Activated CD4-positive, alpha-beta T cell treated with anti-CD3 and anti-CD28 coated beads, Interleukin-2, Interleukin-6, amounts not matched to agents 100 ng/mL and 50 ng/mL, durations not matched to agents 16 hours and 8 hours (primary cell): ENCODE measurements at places on chromosomes 13 and 19.

- DNase-seq: no peak
Measured at GRCh38 chr19:5579286-5579685, 11.5 kb upstream of the TINCR start.

GRCh38 chr19:4742723-4743646 is 19.3 kb upstream of the DPP9 start:
- no peak for DNase-seq

GRCh38 chr19:7500811-7501450 is 12.1 kb upstream of the PEX11G start:
- DNase-seq: peak; percentile 75

DNA sequence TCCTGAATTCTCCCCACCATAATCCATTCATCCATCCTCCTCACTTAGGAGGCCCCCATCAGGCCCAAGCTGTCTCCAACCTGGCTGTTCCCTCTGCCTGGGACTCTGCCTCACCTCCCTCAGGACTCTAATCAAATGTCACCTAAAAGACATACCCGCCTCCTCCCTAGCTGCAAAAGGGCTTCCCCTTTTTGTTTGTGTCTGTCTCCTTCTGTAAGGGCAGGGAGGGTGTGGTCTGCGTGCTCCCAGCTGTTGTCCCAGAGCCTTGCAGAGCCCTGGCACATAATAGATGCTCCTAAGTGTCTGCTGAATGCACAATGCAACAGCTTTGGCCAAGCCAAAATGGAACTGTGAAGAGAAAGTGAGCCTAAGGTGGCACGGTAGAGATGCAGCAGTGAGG is 4.4 kb downstream of the TRIR start:
- no peak for DNase-seq

DNA sequence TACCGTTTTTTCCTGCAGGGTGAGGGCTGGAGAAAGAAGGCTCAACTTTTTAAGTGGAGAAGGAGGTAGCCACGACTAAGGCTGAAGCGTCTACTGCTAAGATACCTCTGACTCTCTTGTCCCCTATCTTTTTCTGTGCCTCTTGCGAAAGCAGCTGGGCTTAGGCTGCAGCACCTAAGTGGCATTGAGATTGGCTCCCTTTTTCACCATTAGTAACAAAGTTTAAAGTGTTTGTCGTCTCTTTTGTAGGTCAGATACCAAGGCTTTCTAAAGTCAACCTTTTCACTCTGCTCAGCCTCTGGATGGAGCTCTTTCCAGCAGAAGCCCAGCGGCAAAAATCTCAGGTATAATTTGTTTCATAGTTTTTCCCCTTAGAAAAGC is 887 bp downstream of the CDADC1 start:
- DNase-seq: no peak

GRCh38 chr13:73334445-73334844 is 275.6 kb downstream of the KLF5 start:
- no peak for DNase-seq

DNA sequence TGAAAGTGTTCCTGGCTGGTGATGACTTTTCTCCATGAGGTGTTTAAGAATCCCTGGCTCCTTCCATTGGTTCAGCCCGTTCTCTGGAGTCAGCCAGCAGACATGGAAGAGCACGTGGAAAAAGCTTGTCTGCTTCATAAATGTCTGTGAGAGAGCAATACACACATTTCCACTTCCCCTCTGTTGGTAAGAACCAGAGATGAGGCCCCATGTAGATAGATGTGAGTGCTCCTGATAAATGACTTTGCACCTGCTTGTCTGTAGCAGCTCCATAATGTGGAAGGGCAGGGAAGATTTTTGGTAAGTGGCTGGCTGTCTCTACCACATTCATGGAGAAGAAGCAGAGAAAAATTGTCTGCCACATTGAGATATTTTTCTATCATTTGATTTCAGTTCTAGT is 325.8 kb downstream of the LMO7 start:
- no peak for DNase-seq

GRCh38 chr13:84439108-84439507 is 556.8 kb upstream of the SLITRK1 start:
- no peak for DNase-seq

DNA sequence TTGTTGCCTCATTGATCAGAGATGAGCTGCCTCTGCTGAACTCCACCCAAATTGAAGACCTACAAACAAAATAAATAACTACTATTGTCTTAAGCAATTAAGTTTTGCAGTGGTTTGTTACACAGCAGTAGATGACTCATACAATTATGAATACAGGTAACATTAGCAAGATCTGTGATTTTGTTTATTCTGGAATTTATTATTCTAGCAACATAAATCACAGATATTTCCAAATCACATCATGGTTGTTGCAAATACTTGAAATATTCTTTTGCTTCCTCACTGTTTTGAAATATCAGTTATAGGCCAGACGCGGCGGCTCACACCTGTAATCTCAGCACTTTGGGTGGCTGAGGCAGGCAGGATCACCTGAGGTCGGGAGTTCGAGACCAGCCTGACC is 13.1 kb upstream of the LMTK3 start:
- no peak for DNase-seq

GRCh38 chr13:24925318-24926231 is 161.6 kb downstream of the RNF17 start:
- no peak for DNase-seq

DNA sequence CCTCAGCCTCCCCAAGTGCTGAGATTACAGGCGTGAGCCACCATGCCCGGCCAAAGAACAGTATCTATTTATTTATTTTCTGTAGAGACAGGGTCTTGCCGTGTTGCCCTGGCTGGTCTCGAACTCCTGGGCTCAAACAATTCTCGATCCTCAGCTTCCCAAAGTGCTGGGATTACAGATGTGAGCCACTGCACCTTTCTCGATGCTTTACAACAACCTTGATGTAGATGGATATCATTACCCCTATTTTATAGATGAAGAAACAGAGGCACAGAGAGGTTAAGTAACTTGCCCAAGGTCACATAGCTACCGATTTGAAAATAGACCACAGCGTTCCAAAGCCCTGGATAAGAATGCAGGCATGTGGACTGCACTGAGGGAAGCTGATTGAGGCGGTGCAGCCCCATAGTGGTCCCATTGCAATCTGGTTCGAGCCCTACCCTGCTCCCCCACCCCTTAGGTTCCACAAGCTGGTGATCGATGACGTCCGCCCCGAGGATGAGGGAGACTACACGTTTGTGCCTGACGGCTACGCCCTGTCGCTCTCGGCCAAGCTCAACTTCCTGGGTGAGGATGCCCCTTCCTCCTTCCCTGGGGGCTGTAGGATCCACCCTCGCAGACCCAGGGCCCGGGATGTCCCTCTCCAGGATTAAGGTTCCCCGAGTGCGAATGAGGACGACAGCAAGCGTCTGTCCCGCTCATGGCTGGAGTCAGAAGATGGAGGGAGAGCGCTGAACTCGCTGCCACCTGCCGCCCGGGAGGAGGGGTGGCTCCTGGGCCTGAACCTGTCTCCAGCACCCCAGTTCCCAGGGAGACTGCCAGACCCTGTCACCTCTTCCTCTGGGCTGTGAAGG is 17.9 kb downstream of the MYBPC2 start:
- DNase-seq: no peak

GRCh38 chr13:33728271-33729037 is 89.5 kb upstream of the RFC3 start:
- peak; percentile 26 for DNase-seq

DNA sequence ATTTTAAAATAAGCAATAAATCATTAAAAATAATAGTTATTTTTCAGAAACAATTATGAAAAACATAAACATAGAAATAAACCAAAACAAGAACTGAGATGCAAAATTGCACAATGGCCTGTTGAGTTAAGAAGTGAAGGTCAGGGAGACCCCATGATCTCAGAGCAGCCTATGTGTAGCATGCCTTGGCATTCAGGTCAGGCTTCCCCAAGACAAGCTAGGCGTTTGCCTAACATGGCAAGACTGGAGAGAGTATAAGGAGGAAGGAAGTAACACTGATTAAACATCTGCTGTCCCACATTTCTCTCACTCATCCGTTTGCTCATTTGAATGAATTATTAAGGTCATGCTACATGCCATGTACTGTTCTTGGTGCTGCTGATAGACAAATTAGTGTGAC is 291.8 kb downstream of the TSHZ3 start:
- DNase-seq: no peak

DNA sequence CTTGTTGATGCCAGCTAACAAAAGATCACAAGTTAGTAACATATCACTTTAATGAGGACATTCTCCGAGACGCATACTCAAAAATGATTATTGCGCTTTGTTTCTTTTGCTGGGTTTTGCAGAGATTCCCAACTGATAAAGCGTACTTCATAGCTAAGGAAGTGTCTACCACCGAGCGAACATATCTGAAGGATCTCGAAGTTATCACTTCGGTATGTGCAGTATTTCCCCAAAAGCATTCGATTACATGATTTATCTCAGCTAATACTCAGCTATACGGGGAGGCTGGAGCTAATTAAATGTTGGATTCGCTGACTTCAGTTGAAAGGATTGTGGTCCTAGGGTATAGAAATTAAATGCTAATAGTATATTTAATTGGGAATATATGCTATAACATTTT is 166.3 kb downstream of the STK24 start:
- no peak for DNase-seq

- no peak for DNase-seq
Measured at GRCh38 chr13:106176117-106176516, 359.3 kb downstream of the EFNB2 start.

DNA sequence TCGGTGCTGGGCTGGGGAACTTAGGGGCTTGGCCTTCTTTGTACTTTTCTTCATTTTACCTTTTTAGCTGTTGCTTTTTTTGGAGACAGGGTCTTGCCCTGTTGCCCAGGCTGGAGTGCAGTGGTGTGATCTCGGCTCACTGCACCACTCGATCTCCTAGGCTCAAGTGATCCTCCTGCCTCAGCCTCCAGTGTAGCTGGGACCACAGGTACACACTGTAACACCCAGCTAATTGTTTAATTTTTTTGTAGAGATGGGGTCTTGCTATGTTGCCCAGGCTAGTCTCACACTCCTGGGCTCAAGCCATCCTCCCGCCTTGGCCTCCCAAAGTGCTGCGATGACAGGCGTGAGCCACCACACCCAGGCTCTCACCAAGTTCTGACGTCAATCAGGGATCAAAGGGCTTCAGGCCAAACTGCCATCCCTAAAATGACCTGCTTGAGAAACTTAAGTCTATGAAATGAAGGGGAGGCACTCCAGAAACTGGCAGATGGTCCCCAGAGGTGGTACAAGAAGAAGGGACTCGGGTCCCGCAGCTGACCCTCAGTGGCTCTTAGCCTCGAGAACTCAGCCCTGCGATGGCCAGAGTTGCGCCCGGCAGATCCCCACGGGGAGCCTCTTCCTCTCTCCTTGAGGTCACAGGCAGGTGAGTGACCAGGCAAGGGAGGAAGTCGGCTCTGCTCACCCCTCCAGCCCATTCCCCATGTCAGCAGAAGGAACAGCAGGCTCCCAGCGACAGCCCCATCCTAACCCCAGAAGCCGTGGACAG is 61.7 kb downstream of the GNG7 start:
- no peak for DNase-seq

- DNase-seq: no peak
Measured at GRCh38 chr13:77533875-77534788, 1.4 kb upstream of the SCEL start.

- no peak for DNase-seq
Measured at GRCh38 chr13:67299751-67300150, 69.6 kb upstream of the PCDH9 start.

GRCh38 chr13:83007226-83007625 is 875.0 kb downstream of the SLITRK1 start:
- no peak for DNase-seq

- DNase-seq: peak; percentile 37
Measured at GRCh38 chr13:98142380-98143156, at the start of gene FARP1. TSS of gene FARP1 (plus strand) at chr13:98143094. CDS start at chr13:98213243, 70,149 bp downstream.

DNA sequence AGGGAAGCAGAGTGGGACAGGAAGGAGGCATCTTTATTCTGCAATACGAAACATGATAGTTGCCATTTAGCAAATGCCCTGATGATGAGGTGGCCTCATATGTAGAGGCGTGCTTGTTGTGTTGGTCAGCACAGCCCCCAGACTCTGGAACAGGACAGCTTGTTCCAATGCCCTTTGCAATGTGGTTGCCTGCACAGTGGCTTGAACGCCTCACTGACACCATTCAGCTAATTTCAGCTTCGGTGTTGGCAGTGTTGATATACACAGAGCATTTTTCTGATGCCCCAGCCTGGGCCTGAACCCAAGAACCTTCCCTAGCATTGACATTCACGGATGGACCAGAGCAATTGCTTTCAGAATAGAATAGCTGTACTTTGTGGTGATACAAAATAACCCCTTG is 133.3 kb downstream of the HS6ST3 start:
- DNase-seq: no peak

- peak; percentile 92 for DNase-seq
Measured at GRCh38 chr19:33778089-33778791, 18.4 kb upstream of the KCTD15 start.

DNA sequence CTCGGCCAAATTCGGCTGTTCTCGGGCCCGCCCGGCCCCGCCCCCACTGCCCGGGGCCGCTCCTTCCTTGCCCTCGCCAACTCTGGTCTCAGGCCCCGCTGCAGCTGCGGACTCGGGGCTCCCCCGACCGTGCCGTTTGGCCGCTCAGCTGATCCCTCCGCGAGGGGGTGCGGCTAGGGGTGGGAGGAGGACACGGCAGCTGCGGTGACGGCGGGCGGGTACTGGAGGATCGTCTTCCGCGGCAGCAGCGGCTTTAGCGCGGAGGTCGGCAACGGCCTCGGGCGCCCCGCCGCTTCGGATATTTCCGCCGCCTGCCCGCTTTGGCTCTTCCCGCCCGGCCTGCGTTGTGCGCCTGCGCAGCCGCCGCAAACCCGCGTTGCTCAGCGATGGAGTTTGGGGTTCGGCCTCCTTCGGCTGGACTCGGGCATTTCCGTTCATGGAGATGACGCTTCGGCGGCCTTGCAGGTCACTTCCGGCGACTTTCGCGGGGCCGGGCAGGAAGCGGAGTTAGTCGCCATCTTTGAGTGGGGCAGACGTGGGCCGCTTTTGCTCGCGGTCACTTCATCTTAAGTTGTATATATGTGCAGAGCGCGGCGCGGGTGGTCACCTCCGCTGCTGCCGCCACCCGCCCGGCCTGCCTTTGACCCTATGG is 338 bp upstream of the UBE2M start:
- DNase-seq: peak; percentile 100

DNA sequence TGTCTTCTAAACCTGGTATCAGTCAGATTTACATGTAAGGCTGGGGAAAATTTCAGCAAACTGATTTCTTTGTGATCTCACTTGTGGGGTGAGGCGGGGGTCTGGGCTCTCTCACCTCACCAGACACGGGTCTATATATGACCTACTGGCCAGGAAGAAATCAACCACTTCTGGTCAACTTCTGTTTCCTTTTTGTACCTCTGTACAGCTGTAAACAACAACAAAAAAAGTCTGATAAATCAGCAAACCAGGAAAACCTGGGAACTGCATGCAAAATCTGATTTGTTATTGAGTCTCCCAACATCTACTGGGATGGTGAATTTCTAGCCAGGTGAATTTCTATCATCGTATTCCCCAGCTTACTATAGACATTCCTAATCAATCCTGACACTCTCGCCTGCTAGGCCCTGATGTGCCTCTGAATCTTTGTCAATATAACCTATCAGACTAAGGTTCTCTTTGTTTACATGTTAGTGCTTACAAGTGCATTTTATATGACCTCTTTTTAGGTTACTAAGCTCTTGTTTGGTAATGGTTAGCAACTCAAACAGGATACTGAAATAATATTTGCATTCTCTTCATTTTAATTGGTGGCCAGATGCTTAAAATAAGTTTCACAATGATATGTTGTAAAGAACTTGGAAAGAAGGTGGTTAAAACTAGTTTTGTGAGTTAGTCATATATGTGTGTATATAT is 77.7 kb downstream of the LRRC63 start:
- no peak for DNase-seq
